Urothelium cell line (cell line): ENCODE measurements at places on chromosomes 16 and 17.

DNA sequence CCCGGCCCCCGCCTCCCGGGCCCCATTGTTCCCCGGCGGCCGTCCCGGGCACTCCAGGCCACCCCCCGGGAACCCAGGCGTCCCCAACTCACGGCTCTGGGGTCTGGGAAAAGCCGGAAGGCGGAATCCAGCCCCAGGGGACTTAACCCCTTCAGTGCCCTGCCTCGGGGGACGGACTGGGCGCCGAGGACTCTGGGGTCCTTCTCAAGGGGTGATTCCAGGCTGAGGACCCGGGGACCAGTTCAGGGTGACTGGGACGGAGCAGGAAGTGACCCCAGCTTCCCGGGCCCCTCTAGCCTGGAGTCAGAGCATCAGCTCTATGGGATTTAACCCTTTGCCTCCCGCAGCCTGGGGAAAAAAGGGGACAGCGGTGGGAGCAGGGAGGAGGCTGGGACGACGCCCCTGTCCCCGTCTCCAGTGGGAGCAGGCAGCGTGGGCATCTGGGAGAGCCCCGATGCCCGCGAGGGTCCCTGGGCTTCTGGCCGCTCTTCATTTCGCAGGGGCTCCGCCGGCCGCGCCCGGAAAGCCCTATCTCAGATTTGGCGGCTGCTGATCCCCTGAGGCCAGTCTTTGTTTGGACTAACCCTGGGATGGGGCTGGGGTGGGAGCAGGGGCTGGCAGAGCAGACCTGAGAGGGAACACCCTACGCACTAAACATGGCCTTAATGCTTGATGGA, at the start of gene ZNF629:
ZNF629 (minus strand) TSS at position 270 of the 677 bp plus-strand sequence. CDS start 2,723 bp downstream, outside the sequence.
- peak; percentile 67 for DNase-seq

GRCh38 chr17:72033334-72033733, 87.5 kb upstream of the SOX9 start:
- no peak for DNase-seq

GRCh38 chr16:30369938-30370455, 297 bp downstream of the TBC1D10B start:
- no peak for DNase-seq

- DNase-seq: no peak
Measured at GRCh38 chr17:57521606-57522005, 223.5 kb downstream of the CCDC182 start.

- DNase-seq: no peak
Measured at GRCh38 chr17:81260641-81261040, 21.5 kb downstream of the NDUFAF8 start.

- peak; percentile 37 for DNase-seq
Measured at GRCh38 chr17:44759086-44759915, 513 bp downstream of the ADAM11 start.

- no peak for DNase-seq
Measured at GRCh38 chr16:69490707-69491324, 66.4 kb downstream of the CYB5B start.

DNA sequence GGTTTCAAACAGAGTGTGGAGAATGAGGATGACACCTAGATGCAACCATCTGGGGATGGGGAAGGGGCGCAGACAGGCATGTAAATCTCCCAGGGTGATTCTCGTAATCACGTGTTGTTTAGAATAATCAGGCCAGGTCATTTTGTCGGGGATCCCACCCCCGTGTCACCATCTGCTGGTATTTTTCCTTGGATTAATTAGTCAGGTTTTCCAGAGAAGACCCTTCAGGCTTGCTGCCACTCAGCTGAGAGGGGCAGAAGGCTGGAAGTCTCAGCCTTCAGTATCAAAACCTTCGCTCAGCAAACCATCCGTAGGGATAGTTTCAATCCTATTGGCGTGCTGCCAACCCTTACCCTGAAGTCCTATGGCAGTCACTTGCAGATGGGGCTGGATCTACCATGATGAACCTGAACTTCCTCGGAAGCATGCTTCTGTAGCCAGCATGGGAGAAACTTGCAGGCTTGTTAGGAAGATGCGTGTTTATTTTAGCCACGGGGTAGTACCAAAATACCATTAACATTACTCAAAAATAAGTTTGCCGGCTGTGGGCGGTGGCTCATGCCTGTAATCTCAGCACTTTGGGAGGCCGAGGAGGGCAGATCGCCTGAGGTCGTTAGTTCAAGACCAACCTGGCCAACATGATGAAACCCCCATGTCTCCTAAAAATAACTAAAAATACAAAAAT, 7.5 kb upstream of the ADCY9 start:
- DNase-seq: no peak

DNA sequence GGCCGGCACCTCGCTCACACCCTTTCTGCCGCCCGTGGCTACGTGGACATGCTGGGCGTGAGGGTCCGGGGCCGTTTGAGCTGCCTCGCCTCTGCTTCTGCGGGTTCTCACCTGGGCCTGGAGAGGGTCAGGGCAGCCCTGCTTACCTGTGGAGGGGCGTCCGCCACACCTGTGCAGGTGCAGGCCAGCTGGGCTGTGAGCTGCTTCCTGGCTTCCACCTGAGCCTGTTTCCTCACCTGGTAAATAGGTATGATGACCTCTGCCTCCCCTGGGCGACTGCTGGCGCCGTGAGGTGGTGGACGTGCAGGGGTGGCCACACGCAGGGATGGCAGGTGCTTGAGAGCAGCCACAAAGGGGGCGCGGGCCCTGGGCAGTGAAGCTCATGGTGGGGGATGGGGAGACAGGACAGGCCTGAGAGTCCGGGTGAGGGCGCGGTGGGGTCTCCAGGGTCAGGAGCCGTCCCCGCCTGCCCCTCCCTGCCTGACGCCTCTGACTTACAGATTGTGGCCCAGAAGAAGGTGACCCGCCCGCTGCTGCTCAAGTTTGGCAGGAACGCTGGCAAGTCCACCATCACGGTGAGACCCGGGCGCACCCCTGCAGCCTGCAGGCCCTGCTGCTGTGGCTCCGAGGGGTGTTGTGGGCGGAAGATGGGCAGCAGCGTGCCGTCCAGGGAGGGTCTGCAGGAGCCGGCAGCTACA, 7.8 kb downstream of the CPNE7 start:
- no peak for DNase-seq

GRCh38 chr16:55169780-55170179, 154.2 kb upstream of the IRX6 start:
- no peak for DNase-seq

GRCh38 chr17:81272616-81273015, 22.5 kb downstream of the SLC38A10 start:
- no peak for DNase-seq

GRCh38 chr17:1183171-1183873, 3.5 kb upstream of the ABR start:
- no peak for DNase-seq

GRCh38 chr16:28603381-28604185, 6.3 kb downstream of the SULT1A1 start:
- no peak for DNase-seq

DNA sequence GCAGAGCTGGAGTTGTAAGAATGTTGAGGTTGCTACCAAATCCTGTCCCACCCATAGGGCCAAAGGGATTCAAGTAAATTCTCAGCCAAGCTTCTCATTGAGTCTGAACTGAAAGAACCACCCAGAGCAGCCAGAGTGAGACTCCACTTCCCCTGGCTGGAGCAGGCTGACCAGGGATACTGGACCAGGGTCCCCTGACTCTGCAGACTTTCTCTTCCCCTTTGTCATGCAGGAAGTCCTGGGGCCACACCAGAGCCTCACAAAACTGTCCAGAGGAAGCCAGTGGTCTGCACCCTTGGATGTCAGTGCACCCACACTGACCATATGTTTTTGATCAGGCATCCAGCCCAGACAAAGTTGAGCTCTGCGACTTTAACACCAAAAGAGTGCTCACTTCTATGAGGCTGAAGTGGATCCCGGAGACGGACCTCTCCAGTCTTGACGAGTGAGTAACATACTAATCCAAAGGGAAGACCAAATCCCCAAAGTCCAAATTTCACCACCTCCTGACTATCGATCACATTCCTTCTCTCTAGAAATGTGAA, 4.1 kb downstream of the NXN start:
- DNase-seq: no peak

- peak; percentile 88 for DNase-seq
Measured at GRCh38 chr16:84618581-84619460, 943 bp upstream of the COTL1 start.

DNA sequence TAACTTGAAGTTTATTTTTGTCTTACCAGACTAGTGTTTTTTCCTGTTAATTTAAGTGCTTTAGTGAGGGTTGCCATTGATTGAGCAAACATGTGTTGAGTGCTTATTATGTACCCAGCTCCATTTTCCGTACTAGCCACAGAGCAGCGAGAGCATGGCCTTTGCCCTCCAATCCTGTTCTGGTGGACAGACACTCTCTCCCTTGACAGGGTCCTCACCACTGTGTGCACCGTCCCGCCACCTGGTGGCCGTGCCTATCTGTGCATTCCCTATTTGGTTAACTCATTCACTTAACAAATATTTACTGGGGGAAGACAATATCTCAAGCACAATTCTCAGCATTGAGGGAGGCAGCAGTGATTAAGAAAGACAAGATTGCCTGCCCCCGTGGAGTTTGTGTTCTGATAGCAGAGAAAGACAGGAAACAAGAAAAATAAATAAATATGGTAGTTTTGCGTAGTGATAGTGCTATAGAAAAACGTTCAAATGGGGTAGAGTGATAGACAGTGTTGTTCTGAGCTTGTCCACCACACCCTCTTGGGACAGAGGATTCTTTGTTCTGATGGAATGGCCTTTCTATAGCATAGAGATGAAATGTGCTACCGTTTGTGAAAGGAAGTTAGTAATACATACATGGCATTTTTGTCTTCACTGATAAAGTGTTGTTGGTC, 13.0 kb downstream of the CDH13 start:
- DNase-seq: peak; percentile 56

DNA sequence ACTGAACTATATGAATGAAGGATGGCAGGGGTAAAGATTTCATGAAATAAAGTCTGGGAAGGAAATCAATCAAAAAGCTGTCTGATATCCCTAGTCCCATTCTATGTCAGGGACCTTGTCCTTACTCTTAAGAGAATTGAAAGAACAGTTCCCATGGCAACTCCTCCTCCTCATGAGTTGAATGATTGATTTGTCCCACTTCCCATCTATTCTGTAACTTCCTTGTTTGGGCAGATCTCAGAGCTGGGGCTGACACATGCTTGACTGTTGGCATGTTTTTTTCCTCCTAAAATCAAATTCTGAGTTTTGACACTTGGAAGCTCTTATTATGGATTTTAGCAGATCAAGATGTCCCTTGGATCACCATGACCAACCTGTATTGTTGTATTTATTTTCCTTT, 1138.6 kb upstream of the CDH8 start:
- no peak for DNase-seq

DNA sequence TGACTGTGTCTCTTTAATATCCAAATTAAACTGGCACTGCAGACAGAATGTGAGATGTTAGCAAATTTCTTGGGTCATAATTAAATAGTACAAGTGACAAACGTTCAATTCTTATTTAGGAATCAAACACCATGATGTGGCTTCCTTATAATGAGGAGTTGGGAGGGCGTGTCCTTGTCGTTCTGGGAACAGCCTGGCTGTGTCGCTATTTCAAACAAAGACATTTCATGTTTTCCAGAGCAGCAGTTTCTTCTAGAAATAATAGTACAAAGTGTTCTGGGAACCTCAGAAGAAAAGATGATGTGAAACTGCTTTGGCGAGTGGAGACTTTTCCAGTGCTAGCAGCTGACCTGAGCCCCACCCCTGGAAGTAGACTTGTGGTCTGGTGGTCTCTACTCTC, 301.7 kb upstream of the N4BP1 start:
- DNase-seq: no peak

- no peak for DNase-seq
Measured at GRCh38 chr17:72123530-72124437, 3.0 kb downstream of the SOX9 start.

DNA sequence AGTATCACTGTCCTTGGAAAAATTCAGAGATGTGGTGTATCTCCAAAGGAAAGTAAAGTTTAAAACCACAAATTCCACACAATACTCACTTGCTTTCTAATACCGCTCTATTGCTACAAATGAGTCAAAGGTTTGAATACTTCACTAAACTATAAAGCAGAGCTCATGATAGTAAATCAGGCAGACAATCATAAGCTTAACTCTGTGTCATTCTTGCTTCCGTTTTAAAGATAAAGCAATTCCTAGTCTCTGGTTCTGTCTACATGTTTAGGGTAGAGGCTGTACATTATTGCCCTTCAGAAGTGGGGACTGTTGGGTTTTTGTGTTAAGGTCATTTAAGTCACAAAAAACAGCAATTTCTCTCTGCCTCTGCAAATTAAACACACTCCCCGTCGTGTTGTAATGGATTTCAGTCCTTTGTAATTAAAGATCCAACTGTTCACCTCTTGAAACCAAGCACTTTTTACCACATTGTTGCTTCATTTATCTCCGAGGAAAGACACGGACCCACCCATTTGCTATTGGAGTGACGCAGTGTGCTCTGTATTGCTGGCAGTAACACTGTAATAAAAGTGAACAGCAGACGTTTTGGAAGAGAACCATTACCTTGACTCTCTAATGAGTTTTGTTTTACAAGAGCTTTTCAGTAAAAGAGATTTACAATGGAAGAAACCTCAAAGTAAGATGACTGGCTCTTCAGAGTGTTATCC, 83.1 kb upstream of the CNTNAP4 start:
- DNase-seq: no peak

- DNase-seq: no peak
Measured at GRCh38 chr17:6476810-6477179, 32.5 kb downstream of the PIMREG start.
